ENCODE measurements at places on chromosomes 1 and 21. TPM values are rescaled to one million over a fixed set of nuclear protein-coding genes. Genes with fewer than 3 reads are reported as not detected.

CPLANE2 gene
- total RNA-seq = 2.7 TPM

DYNLT4 gene
- 0.40 TPM for total RNA-seq

KCNJ15 gene
- 0.27 TPM for total RNA-seq

NOTCH2 gene
- total RNA-seq = 70.4 TPM

RBM15 gene
- 18.8 TPM for total RNA-seq
